ENCODE measurements at places on chromosomes 6 and 20.

- H3K4me3 ChIP-seq: no peak overlapping the region
- peaks cover 31% of the 10 kb centered on the region for H3K4me1 ChIP-seq
- H3K27me3 ChIP-seq: peaks cover 2% of the 10 kb centered on the region
- DNase-seq: no peak
- H3K36me3 ChIP-seq: no peaks in the 10 kb centered on the region
These were observed 95.3 kb downstream of the CDKAL1 start for GRCh38 chr6:20629509-20629908.

GRCh38 chr6:111813237-111813636, 60.0 kb downstream of the FYN start:
- DNase-seq: no peak
- peaks cover 96% of the 10 kb centered on the region for H3K4me1 ChIP-seq
- peaks cover 13% of the 10 kb centered on the region for H3K36me3 ChIP-seq
- peak overlapping the region; percentile 54 for H3K4me3 ChIP-seq
- peak overlapping the region; percentile 79 for H3K27ac ChIP-seq

DNA sequence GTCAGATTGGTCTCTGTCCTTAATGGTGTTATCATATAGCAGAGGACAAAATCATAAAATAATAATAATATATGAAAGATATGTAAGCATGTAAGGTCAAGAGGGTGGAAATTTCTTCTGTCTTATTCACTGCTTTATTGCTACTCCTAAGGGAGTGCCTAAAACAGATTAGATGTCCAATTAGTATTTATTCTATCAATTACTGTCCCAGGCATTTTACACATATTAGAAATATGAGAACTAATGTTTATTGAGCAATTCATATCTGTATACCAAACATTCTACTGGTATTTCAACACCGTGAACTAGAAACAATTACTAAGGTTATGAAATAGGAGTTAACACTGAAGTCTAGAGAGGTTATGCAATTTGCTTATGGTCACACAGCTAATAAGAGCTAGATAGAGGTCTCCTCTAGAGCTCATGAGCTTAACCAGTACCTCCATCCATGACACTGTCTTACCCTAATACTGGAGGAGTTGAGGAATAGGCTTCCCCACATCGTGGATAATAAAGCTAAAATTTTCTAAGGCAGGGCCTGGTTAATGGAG, 302.3 kb downstream of the PLCB1 start:
- no peaks in the 10 kb centered on the region for H3K27me3 ChIP-seq
- peaks cover 12% of the 10 kb centered on the region for H3K4me1 ChIP-seq
- no peak for DNase-seq
- H3K27ac ChIP-seq: no peak overlapping the region

DNA sequence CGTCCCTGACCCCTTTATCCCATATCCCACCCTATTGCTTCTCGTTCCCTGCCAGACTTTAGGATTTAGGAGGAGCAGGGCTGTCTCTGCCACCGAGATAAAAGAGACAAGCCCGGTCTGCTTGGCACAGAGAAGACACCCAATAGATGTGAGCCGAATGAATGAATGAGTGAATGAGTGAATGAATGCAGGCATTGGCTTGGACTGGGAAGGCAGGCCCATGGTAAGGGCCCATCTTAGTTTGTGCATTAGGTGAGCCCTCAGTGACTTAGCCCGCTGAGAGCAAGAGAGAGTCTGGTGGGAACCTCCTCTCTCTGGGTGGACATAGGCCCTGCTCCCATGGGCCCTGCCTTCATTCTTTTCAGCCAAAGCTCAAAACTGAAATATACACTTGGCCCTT, 879 bp upstream of the BPIFB6 start:
- H3K36me3 ChIP-seq: no peaks in the 10 kb centered on the region
- H3K27ac ChIP-seq: no peak overlapping the region
- no peaks in the 10 kb centered on the region for H3K4me1 ChIP-seq
- no peak overlapping the region for H3K4me3 ChIP-seq

DNA sequence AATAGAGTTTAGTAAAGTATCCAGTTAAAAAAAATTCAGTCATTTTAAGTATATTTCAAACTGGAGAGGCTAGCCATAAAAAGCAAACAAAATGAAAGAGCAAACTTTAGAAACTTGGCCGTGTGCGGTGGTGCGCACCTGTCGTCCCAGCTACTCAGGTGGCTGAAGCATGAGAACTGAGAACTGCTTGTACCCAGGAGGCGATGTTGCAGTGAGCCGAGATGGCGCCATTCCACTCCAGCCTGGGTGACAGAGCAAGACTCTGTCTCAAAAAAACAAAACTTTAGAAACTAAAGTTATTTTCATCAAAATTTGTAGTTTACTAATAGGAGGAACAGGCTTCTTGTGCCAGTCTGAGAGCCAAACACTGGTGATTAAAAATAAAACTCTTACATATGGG, 100.2 kb upstream of the POPDC3 start:
- peaks cover 1% of the 10 kb centered on the region for H3K27me3 ChIP-seq
- no peak overlapping the region for H3K27ac ChIP-seq
- H3K4me1 ChIP-seq: no peaks in the 10 kb centered on the region
- DNase-seq: no peak
- no peak overlapping the region for H3K4me3 ChIP-seq
- H3K36me3 ChIP-seq: peaks cover 59% of the 10 kb centered on the region

DNA sequence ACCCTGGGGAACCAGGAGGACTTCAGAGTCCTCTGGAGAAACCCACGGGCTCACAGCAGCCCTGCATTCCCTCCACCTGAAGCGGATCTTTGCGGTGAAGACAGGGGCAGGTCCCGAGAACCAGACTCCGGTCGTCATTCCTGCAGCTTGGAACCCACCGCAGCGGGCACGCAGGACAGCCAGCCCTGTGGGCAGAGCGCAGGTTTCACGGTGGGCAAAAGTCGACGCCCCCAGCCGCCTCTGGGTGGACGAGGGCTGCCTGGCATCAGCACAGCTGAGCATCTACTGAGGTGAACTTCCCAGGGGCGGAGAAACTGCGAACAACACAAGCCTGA, 118.3 kb downstream of the PSMB1 start:
- peaks cover 4% of the 10 kb centered on the region for H3K36me3 ChIP-seq
- H3K27ac ChIP-seq: no peak overlapping the region
- H3K4me1 ChIP-seq: peaks cover 36% of the 10 kb centered on the region
- no peak overlapping the region for H3K4me3 ChIP-seq

DNA sequence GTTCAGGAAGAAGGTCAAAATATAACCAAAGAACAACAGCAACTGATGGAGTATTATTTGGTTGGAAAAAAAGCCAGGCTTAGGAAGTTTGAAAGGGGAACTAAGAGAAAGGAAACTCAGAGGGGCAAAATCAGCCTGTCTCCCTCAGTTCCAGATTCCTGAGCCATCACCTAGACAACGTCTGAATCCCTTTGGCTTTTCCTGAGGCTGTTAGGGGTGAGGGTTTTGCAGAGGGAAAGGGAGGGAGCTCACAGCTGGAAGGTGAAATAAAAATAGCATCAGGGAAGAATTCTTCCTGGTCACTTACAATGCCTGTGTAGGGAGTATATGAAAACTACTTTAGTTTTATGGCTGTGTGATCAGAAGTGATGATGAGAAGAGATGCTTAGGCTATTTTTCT, 100.5 kb downstream of the SOBP start:
- no peaks in the 10 kb centered on the region for H3K4me1 ChIP-seq
- peaks cover 9% of the 10 kb centered on the region for H3K27me3 ChIP-seq
- no peaks in the 10 kb centered on the region for H3K36me3 ChIP-seq
- DNase-seq: no peak
- no peak overlapping the region for H3K4me3 ChIP-seq

- peak; percentile 26 for DNase-seq
- H3K4me1 ChIP-seq: peaks cover 10% of the 10 kb centered on the region
- no peak overlapping the region for H3K4me3 ChIP-seq
- no peaks in the 10 kb centered on the region for H3K36me3 ChIP-seq
These were observed 360.2 kb downstream of the PREX1 start for GRCh38 chr20:48467622-48468021.

Measured in immature natural killer cell (primary cell).